ENCODE measurements at places on chromosomes 2 and 18.

GRCh38 chr2:204706939-204707338, 161.7 kb downstream of the PARD3B start:
- DNase-seq = no peak
- H3K4me1 ChIP-seq = no peaks in the 10 kb centered on the region
- no peaks in the 10 kb centered on the region for H3K36me3 ChIP-seq
- H3K27ac ChIP-seq = no peak overlapping the region
- H3K4me3 ChIP-seq = no peak overlapping the region
- no peaks in the 10 kb centered on the region for H3K27me3 ChIP-seq

DNA sequence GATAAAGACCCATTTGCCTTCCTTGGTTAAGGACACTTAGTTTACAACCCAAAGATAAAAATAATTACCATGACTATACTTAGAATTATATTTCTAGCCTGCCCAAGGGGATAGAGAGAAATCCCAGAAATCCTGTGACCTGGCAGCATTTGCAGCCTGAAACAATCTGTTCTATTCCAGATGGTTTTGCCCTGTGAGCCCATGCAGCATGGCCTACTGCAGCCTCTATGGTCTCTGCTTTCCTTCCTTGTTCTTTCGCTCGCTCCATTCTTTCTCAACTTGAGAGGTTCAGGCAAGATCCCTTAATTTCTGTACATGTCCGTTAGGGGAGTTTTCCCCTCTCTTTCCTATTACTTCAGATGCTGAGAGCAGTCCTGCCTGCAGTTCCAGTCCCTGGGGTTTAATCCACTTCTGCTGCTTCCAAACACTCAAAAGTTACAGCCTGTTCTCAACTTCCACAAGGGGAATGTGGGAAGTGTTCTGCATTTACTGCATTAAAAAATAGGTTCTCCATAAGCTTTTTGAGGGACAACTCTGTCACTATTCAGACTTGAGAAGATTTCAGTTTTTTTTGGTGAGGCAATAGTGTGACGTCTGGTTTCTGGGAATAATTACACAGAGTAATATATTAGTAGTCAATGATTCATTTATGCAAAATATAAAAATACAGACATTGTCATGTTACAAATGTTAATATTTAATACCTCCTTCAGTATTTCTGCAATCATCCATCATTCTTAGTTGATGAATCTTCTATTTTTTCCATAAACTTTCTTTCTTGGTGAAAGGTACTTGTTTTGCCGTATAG, 80.3 kb downstream of the CDCA7 start:
- H3K36me3 ChIP-seq = no peaks in the 10 kb centered on the region
- no peak overlapping the region for H3K27ac ChIP-seq
- peaks cover 7% of the 10 kb centered on the region for H3K4me1 ChIP-seq
- peaks cover 20% of the 10 kb centered on the region for H3K27me3 ChIP-seq

GRCh38 chr18:26356045-26356785, 130.0 kb downstream of the TAF4B start:
- H3K36me3 ChIP-seq = peaks cover 20% of the 10 kb centered on the region
- no peak overlapping the region for H3K27ac ChIP-seq
- H3K4me3 ChIP-seq = no peak overlapping the region
- no peaks in the 10 kb centered on the region for H3K4me1 ChIP-seq
- H3K27me3 ChIP-seq = no peaks in the 10 kb centered on the region
- no peak for DNase-seq

DNA sequence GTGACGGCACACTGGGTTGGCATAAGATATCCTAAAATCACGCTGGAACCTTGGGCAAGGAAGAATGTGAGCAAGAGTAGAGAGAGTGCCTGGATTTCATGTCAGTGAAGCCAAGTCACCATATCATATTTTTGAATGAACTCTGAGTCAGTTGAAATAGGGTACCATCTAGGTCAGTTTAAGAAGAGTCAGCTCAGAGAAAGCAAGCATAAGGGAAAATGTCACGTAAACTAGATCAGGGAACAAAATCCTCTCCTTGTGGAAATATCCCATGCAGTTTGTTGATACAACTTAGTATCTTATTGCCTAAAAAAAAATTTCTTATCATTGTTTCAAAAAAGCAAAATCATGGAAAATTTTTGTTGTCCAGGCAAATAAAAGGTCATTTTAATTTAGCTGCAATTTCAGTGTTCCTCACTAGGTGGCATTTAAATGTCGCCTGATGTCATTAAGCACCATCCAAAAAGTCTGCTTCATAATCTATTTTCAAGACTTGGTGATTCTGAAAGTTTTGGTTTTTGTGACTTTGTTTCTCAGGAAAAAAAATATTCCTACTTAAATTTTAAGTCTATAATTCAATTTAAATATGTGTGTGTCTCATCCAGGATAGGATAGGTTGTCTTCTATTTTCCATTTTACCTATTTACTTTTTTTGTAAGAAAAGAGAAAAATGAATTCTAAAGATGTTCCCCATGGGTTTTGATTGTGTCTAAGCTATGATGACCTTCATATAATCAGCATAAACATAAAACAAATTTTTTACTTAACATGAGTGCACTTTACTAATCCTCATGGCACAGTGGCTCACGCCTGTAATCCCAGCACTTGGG, 19.6 kb downstream of the RSAD2 start:
- H3K27ac ChIP-seq = no peak overlapping the region
- DNase-seq = no peak
- H3K4me1 ChIP-seq = peaks cover 11% of the 10 kb centered on the region
- H3K27me3 ChIP-seq = no peaks in the 10 kb centered on the region
- peaks cover 2% of the 10 kb centered on the region for H3K36me3 ChIP-seq

- peaks cover 32% of the 10 kb centered on the region for H3K4me1 ChIP-seq
- no peak overlapping the region for H3K4me3 ChIP-seq
- H3K36me3 ChIP-seq = no peaks in the 10 kb centered on the region
- H3K27me3 ChIP-seq = no peaks in the 10 kb centered on the region
- DNase-seq = no peak
Measured at GRCh38 chr2:234102112-234102511, 51.6 kb downstream of the SPP2 start.

DNA sequence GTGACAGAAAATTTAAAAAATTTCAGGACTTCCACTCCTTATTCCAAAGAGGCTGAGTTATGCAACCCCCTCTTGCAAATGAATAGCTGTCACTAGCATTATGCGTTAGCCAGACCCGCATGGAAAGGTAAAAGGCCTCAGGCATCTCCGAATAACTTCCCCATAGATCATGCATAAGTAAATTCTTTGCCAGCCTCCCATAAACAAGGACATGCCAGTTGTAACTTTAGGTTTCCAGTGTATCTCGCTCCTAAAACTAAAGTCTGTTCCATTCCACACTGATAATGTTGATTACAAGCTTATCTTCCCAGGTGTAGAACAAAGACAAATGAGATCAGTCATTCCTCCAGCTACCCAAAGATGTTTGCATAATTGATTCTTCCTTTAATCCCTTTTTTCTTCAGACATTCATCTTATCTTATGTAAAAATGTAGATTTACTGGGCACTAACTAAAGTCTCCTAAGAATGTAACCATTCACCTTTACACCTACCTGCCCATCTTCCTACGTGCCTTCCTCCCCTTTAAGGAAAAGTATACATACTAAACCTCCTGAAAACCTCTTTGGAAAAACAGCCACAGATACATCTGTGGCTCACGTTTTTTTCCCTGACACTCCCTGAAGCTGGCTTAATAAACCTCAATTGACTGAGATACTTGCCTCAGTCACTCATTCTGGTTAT, 13.6 kb upstream of the NFU1 start:
- no peak for DNase-seq
- H3K27me3 ChIP-seq = no peaks in the 10 kb centered on the region
- no peaks in the 10 kb centered on the region for H3K36me3 ChIP-seq
- peaks cover 22% of the 10 kb centered on the region for H3K4me1 ChIP-seq
- no peak overlapping the region for H3K4me3 ChIP-seq

DNA sequence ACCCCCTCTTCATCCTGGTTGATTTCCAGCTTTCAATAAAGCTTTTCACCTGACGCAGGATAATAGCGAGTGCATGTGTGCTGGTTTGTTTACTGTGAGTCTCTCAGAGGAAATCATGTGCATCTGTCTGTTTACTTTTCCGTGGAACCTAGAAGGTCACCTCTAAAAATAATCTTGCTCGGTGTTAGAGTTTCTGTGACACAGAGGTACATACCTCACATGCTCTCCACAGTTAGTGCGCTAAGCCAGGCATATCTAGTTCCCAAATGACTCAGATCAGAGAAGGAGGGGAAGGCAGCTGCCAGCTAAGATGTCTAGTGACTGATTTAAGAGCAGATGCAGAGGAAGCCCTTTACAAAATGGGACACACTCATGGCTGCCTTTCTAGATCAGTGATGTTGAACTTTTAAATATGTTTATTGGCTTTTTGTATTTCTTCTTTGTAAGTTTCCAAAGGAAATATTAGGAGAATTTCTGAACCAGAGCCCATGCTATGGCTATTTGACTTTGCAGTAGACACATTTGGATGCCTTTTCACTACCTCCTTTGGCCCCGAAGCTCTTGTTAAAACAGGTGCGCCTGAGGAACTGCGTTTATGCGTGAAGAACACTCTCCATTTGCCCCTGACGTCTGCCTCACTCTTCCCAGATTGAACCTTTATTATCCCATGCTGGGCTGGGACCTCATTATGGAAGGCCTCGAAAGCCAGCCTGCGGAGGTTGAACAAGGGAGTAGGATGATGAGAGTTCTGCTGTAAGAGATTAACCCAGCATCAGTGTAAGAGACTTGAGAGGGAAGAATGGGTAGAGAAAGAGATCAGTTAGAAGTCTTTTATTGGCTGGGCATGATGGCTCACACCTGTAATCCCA, 145.6 kb downstream of the FAM161A start:
- H3K4me3 ChIP-seq = no peak overlapping the region
- peak; percentile 56 for DNase-seq
- H3K27me3 ChIP-seq = no peaks in the 10 kb centered on the region
- H3K27ac ChIP-seq = no peak overlapping the region
- no peaks in the 10 kb centered on the region for H3K36me3 ChIP-seq

- peaks cover 16% of the 10 kb centered on the region for H3K4me1 ChIP-seq
- H3K27me3 ChIP-seq = no peaks in the 10 kb centered on the region
Measured at GRCh38 chr2:237931205-237931721, 35.6 kb upstream of the UBE2F start.

DNA sequence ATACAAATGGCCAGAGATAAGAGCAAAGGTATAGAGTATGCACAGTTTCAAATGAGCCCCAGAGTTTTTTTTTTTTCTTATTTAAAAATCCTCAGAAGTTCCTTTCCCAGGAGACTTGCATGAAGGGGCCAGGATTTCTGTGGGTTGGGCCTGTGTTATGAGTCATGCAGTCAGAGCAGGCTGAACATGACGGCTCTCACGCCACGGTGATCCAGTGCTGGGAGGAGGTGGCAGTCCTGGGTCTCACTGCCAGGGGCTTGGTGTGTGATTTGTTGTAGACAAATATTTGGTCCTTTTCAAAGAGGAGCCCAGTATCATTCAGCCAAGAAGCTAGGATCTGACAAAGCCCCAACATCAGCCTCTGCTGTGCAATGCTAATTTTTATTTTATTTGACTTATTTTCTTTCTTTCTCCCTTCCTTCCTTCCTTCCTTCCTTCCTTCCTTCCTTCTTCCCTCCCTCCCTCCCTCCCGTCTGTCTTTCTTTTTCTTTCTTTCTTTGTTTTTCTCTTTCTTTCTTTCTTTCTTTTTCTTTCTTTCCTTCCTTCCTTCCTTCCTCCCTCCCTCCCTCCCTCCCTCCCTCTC, 10.4 kb upstream of the KCNE4 start:
- H3K36me3 ChIP-seq = no peaks in the 10 kb centered on the region
- H3K4me3 ChIP-seq = no peak overlapping the region
- no peaks in the 10 kb centered on the region for H3K27me3 ChIP-seq
- DNase-seq = no peak

GRCh38 chr2:182072861-182073260, 87.2 kb downstream of the PPP1R1C start:
- DNase-seq = no peak
- H3K27me3 ChIP-seq = peaks cover 3% of the 10 kb centered on the region
- no peak overlapping the region for H3K27ac ChIP-seq
- no peaks in the 10 kb centered on the region for H3K36me3 ChIP-seq
- H3K4me1 ChIP-seq = no peaks in the 10 kb centered on the region

GRCh38 chr2:240450532-240451107, 15.2 kb downstream of the GPC1 start:
- no peak overlapping the region for H3K27ac ChIP-seq
- no peaks in the 10 kb centered on the region for H3K36me3 ChIP-seq
- H3K4me1 ChIP-seq = peaks cover 13% of the 10 kb centered on the region
- H3K27me3 ChIP-seq = peaks cover 40% of the 10 kb centered on the region

- no peaks in the 10 kb centered on the region for H3K4me1 ChIP-seq
- H3K27me3 ChIP-seq = no peaks in the 10 kb centered on the region
- no peak overlapping the region for H3K4me3 ChIP-seq
- H3K36me3 ChIP-seq = no peaks in the 10 kb centered on the region
- DNase-seq = no peak
Measured at GRCh38 chr2:65778137-65778536, 345.7 kb upstream of the SPRED2 start.

GRCh38 chr2:163565192-163565591, 170.6 kb downstream of the FIGN start:
- H3K4me3 ChIP-seq = no peak overlapping the region
- H3K36me3 ChIP-seq = no peaks in the 10 kb centered on the region
- H3K27me3 ChIP-seq = no peaks in the 10 kb centered on the region
- no peak for DNase-seq
- H3K27ac ChIP-seq = no peak overlapping the region

- no peak overlapping the region for H3K27ac ChIP-seq
- H3K4me1 ChIP-seq = peaks cover 12% of the 10 kb centered on the region
- peaks cover 37% of the 10 kb centered on the region for H3K27me3 ChIP-seq
- DNase-seq = no peak
Measured at GRCh38 chr2:240449764-240450531, 14.5 kb downstream of the GPC1 start.

DNA sequence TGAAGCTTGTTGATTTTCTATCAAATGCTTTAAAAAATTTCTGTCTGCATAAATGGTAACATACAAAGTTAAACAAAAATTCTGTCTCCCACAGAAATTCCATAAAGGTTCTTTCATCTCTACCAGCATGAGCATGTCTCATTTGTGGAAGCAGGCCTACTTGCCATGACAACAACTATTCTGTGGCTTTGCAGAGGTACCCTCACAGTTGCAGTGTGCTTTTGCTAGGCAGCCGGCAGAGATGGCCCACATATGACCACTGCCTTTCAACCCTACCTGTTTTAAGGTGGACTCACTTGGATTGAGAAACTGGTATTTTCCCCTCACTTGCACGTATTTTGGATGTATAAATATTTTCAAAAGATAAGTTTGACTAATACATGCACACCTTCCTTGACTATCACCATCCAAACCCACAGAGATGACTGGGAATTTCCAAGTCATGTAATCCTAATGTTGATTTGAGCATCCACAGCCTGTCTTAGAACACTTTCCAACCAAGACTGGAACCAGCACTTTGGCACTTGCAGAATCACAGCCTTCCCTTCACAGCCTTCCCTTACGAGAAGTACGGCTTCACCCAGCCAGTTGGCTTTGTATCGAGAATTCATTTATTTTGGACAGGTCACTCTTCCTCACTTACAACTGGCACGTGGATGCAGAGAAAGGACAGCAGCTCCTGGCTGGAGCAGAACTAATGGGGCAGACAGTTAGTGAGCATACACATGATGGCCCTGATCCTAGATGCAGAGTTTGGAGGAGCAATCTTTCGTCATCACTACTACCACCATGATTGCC, 9.3 kb upstream of the FHL2 start:
- no peak for DNase-seq
- H3K4me3 ChIP-seq = no peak overlapping the region
- H3K27ac ChIP-seq = no peak overlapping the region
- H3K36me3 ChIP-seq = no peaks in the 10 kb centered on the region
- H3K4me1 ChIP-seq = no peaks in the 10 kb centered on the region

GRCh38 chr2:66582987-66583880, 148.3 kb downstream of the MEIS1 start:
- no peak overlapping the region for H3K27ac ChIP-seq
- H3K27me3 ChIP-seq = peaks cover 25% of the 10 kb centered on the region
- peaks cover 2% of the 10 kb centered on the region for H3K36me3 ChIP-seq
- H3K4me1 ChIP-seq = no peaks in the 10 kb centered on the region
- no peak overlapping the region for H3K4me3 ChIP-seq

Data from activated CD4-positive, alpha-beta memory T cell treated with anti-CD3 and anti-CD28 coated beads for 36 hours (primary cell).